Substantia nigra (tissue), 51 donors: ENCODE measurements at places on chromosomes 11 and 22.

- no peak for DNase-seq
Measured at GRCh38 chr11:19806251-19806650, 93.6 kb downstream of the NAV2 start.

DNA sequence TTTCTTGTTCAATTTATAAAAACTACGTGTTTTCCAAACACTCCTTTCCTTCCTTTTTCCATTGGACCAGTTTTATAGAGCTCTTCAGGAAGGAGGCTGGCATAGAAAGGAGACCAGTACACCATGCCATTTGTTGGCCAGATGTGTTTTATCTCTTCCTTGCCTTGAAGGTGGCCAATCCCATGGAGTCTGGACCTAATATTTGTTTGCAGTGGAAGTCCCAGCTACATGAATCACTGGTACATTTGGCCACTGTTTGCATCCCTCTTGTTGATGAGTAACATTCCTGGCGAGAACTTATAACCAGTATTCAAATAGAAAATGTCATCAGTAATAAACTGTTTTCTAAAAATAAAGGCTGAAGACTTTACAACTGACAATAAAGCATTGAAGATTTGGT lies 110.2 kb downstream of the ANO3 start:
- no peak for DNase-seq

GRCh38 chr22:41022470-41023298 lies 69.7 kb upstream of the EP300 start:
- peak; percentile 56 for DNase-seq

- DNase-seq, result no peak
Measured at GRCh38 chr11:62026739-62027370, 59.4 kb upstream of the FTH1 start.

DNA sequence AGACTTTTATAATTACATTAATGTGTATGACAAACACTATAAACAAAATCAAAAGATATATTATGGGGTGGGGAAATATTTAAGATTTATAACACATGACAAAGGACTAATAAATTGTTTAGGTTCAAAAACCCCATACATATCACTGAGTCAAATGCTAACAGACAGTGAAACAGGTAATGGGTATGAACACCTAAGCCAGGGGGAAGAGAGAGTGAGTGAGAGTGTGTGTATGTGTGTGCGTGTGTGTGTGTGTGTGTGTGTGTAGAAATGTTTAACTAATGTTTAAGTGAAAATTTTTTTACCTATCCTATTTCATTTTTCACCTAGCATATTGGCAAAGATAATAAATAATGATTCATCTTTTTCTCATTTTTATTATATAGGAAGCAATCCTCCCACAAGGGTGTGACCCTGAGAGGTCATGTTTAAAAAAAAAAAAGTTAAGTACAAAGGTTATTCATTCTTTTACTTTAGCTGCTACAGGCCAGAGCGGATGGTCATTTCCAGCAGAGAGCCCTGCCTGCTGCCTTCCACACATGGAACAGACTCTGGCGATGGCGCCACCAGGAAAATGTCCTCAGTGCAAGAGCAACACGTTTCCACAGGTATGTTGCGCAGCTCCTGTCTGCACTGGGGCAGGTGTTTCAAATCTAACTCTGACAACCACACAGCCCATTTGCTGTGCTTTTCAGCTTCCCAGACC lies 72.9 kb downstream of the PISD start:
- no peak for DNase-seq

DNA sequence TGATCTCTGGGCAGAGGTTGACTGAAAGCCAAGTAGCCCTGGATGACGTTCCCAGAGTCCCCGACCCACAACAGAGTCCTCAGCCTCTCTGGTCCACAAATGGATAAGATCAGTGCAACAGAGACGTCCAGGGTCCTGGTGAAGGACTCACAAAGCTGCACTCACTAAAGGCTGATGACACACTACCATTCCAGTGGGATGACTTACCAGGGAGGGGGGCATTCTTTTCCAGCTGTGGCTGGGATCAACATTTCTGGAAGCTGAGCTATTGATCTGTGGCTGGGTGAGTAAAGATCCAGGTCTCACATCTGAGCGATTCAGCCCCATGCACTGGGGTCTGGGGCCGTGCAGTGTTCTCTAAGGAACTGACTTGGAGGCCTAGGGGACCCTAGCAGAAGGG lies 296.2 kb downstream of the NTM start:
- DNase-seq, result no peak

DNA sequence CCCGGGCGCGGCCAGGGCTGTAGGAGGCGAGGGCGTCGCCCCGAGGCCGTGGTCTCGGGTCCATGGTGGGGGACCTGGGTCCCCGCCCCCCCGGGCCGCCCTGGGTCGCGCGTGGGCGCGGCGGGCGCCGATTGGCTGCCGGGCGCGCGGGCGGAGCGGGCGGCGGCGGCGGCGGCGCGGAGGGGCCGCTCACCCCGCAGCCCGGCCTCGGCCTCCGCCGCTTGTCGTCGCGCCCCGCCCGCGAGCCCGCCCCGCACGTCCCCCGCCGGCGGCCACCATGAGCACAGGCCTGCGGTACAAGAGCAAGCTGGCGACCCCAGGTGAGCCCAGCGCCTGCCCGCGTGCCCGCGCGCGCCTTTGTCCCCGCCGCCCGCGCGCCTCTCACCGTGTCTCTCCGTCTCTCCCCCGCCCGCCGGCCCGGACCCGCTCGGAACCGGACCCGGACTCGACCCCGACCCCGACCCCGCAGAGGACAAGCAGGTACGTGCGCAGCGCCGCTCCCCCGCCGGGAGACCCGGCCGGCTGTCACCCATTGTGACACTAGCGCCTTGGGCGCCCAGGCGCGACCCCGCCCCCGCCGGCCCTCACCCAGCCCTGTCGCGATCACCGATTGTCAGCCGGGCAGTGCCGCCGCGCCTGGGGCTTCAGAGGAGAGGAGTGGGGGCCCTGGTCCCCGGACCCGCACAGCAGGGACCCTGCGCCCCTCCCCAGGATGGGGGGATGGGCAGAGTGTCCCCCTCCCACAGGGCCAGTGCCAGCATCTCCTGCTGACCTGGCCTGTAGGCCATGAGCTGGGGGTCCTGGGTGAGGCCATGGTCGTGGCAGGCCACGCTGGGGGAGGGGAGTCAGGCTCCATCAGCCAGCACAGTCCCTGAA lies at the start of gene SEPTIN5:
Gene SEPTIN5 (plus strand): TSS at position 192 of the 876 bp plus-strand sequence. CDS start 86 bp downstream, at position 278.
- DNase-seq, result no peak

DNA sequence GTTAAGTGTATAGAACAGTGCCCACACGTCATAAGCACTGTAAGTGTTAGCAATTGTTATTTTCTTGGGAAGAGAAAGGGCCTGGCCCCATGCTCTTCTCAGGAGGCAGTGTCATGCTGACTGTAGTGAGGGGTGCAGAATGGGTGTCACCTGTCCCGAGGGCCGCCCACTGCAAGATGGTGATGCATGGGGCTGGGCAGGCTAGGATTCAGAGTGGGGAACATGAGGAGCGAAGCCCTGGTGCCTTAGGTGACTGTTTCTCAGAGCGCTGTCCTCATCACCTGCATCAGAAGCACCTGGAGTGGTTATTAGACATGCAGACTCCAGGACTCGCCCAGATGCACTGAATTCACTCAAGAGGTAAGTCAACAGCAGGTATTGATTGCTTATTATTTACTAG lies 101.0 kb upstream of the PARVA start:
- DNase-seq, result no peak

- DNase-seq, result no peak
Measured at GRCh38 chr11:119509969-119510401, 87.0 kb upstream of the THY1 start.

DNA sequence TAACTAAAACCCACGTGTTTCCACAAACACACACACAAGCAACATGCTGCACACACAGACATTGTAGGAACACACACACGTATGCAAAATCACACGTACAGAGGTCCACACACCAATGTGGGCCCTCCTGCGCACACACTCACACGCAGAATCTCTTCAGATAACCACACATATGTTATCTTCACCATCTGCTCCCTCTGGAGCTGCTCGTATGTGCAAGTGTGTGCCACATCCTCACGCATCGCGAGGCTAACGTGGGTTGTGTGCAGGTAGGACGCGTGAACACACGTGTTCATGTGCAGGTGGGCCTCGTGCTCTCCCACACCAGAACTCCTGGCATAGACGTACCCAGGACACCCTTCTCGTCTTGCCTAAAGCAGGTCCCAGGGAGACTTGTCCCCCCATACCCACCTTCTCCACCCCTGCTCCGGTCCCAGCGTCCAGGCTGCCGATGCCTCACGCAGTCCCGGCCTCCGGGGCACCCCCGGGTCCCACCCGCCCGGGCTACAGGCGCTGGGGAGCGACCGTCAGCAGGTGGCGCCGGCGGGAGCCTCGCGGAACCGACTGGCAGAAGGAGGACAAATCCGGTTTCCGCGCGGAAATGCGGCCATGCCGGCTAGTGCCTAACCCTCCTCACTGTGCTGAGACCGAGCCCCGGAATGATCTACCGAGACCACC lies 10.3 kb upstream of the IGSF9B start:
- peak; percentile 41 for DNase-seq

DNA sequence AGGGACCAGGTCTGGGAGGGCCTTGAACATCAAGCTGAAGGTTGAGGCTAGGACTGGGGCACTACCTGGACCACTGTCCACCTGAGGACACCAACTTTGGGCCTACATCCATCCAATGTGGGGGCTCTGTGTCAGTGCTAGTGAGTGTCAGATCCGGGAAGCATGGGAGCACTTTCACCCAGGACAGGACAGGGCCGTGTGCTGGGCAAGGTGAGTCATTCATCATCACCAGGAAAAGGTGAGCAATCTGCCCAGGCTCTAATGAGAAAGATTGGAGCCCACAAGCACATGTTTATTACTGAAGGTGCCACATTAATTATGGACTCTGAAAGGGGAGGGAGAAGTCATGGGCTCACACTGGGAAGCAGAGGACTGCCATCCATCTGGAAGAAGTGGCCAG lies 39.7 kb upstream of the DRD2 start:
- DNase-seq, result no peak

- no peak for DNase-seq
Measured at GRCh38 chr11:11608783-11609232, 13.0 kb downstream of the GALNT18 start.

DNA sequence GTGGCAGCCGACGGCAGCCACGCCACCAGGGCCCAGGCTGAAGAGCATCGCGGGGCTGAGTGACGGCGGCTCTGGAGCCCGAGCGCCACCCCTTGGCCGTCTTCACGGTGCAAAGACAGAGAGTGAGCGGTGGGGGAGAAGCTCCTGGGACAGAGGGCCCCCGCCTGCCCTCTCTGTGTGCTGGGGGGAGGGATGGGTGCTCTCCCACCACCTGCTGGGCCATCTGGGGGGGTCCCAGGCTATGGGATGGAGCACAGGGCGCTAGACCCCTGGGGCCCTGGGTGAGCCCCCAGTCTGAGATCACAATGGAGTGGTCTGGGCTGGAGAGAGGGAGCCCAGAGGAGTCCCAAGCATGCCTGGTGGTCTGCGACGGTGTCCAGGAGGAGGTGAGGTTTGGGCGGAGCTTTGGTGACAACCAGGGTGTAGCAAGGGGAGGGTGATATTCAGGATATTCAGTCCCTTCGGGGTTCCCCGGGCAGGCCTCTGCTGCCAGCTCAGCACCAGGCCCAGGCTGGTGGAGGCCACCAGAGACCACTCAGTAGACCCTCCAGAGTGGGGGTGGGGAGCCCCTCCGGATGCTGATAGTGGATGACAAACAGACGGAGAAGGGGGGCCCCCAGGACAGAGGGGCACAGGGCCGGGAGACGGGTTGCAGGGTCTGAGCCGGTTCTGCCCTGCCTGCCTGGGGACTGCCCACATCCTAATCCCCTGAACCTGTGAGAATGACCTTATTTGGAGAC lies 78.1 kb upstream of the PRR5 start:
- no peak for DNase-seq

GRCh38 chr11:28343304-28344233 lies 235.4 kb downstream of the METTL15 start:
- no peak for DNase-seq

- DNase-seq, result no peak
Measured at GRCh38 chr22:40818192-40818746, 877 bp downstream of the SLC25A17 start.

DNA sequence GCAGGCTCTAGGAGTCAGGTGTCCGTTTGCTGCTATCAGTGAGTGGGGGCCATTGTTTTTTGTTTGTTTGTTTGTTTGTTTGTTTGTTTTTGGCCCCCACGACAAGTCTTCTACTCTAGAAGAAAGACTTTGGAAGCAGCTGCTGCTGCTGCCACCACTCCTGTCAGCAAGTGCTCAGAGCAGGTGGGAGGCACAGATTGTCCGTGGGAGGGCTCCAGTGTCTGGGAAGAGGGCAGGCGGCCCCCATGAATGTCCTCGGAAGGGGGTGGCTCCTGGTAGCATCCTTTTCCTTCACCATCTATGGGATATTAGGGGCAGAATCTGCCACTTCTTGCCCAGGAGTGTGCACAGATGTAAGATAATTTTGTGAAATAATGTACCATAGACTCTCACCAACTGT lies 37.8 kb upstream of the YWHAH start:
- DNase-seq, result no peak

DNA sequence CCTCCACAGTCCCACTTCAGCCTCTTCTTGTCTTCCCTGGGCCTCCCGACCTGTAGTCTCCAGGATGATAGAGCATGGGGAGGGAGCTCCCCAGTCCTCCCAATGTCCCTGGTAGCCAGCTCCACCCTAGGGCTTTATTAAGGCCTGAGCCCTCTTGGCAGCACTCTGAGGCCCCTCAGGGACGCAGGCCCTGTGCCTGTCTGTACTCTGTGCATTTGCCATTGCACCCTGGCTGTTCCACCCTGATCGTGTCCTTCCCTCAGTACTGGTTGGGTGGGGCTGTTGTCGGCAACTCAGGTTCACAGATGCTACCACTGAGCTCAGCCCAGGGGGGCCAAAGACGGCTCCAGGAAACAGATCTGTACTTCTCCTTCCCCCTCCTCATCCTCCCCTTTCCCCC lies 7.2 kb downstream of the SSTR3 start:
- no peak for DNase-seq

GRCh38 chr11:73466643-73467042 lies 90.4 kb downstream of the RELT start:
- no peak for DNase-seq
